ENCODE measurements at places on chromosomes 3 and 15.

GRCh38 chr15:81865850-81866537, 179.8 kb downstream of the MEX3B start:
- no peak for DNase-seq

- no peak for DNase-seq
Observed at GRCh38 chr15:35208353-35208752, 123.3 kb upstream of the NANOGP8 start.

- DNase-seq, result no peak
Observed at GRCh38 chr15:70513819-70514218, 249.5 kb downstream of the UACA start.

GRCh38 chr3:58464866-58465265, 27.0 kb upstream of the KCTD6 start:
- no peak for DNase-seq

GRCh38 chr3:78741066-78741645, 1026.6 kb downstream of the ROBO1 start:
- DNase-seq, result no peak

- no peak for DNase-seq
Observed at GRCh38 chr3:148757238-148758215, 59.8 kb downstream of the AGTR1 start.

- DNase-seq, result no peak
Observed at GRCh38 chr3:42588625-42589024, 2.0 kb upstream of the SS18L2 start.

DNA sequence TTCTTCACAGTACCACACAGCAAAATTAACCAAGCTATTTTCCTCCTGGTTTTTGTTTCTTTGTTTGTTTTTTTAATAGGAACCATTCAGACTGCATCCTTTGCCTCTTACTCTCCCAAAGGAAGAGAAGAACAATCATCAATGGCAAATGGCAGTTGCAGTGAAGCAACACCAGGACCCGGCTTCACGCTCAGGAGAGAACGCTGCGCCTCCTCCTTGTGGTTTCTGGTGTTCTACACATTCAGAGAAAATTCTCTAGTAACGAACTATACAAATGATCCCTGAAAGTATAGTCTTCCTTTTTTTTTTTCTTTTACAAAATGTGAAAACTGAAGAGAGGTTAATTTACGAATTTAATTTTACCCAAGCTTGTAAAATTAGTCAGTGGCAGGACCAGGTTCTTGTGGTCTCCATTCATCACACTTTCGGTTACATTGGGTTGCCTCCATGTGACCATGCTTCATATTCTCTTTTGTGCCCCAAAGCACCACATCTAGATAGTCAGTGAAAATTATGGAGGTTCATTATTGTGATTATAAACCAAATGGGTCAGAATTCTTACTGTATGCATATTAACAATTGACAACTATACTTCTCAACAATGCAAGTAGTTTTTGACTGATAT, 10.6 kb upstream of the MINDY2 start:
- DNase-seq, result no peak

- no peak for DNase-seq
Observed at GRCh38 chr3:8423307-8423706, 78.3 kb upstream of the LMCD1 start.

GRCh38 chr3:109050591-109051167, 67.3 kb downstream of the MORC1 start:
- no peak for DNase-seq

GRCh38 chr15:41669701-41670100, 9.5 kb downstream of the MGA start:
- no peak for DNase-seq

DNA sequence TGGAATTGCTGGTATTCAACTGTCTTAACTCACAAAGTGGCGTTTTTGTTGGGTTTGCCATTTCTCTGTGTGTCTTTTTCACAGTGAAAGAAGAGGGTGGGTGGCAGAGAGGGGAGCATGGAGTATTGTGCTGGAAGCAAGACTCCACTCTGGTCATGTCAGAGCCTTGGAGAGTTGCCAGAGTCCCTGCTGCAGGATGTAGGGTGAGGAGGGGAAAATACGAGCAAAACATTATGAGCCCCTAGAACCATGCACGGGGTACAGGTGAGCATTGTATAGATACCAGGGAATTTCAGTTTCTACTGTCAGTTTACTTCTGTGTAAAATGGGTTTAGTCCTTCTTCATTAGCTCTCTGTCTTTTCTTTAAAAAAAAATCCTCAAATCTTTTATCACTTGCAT, 249.9 kb downstream of the CACNA2D3 start:
- DNase-seq, result no peak

DNA sequence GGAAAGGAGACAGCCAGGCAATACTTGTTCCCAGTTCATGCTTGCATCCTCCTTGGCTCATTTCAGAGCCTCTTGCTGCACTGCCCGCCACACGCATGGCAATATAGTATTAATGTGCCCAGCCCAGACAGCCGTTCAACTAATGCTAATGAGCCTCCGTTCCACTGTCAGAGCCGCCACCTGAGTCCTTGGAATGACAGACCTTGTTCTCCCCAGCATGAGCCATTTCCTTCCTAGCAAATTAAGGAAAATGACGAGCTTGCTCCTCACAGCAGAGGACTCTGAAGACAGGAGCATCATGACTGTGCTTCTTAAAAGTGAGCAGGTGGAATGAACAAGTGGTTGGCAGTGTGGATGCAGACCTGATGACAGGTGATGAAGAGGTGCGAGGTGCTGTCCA, 10.8 kb upstream of the LRRC15 start:
- no peak for DNase-seq

DNA sequence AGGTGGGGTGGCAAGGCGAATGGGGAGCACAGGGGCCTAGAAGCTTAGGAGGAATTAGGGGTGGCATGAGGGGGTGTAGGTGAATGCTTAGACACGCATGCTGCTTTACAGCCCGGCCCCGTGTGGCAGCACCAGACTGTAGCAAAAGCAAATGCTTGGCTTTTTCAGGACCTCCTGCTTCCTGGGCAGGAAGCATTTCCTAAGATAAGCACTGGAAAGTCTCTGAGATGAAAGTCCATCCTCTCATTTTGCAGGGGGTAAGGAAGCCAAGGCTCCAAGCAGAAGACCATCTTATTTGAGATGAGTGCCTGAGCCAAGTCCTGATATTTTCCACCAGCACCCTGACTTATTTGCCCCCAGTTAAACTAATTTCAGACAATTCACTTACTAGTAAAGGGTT, 12.9 kb downstream of the SSUH2 start:
- DNase-seq, result no peak

- DNase-seq, result no peak
Observed at GRCh38 chr15:29048011-29048410, 162.2 kb downstream of the APBA2 start.

- no peak for DNase-seq
Observed at GRCh38 chr15:71780115-71780976, 30.0 kb upstream of the NR2E3 start.

- DNase-seq, result no peak
Observed at GRCh38 chr15:56988219-56988618, 69.8 kb downstream of the TCF12 start.

DNA sequence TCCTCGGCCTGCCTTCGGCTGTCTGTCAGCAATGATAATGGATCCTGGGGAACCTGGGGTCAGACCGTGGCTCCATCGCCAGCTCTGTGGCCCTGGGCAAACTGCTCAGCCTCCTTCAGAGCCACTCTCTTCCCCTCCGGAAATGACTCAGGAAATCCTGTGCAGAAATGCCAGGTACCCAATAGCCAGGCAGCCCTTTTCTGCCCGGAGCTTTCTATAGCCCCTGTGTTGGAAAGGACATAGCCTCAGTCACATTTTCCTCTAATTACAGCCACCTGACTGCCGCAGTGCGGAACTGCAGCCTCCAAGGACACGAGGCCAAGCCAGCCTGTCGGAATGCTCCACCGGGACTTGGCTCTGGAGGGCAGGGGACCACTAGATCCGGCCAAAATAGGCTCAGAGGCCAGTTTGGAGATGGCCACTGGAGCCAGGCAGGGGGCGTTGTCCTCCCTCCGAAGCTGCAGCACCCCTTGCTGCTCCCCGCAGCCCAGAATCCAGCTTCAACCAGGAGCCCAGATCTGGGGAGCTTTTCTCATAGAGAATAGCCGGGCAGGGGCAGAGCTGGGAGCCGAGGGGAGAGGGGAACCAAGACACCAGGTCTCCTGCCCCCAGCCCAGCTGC, 11.6 kb upstream of the ZXDC start:
- no peak for DNase-seq

- no peak for DNase-seq
Observed at GRCh38 chr3:27174530-27174929, 194.7 kb downstream of the NEK10 start.

DNA sequence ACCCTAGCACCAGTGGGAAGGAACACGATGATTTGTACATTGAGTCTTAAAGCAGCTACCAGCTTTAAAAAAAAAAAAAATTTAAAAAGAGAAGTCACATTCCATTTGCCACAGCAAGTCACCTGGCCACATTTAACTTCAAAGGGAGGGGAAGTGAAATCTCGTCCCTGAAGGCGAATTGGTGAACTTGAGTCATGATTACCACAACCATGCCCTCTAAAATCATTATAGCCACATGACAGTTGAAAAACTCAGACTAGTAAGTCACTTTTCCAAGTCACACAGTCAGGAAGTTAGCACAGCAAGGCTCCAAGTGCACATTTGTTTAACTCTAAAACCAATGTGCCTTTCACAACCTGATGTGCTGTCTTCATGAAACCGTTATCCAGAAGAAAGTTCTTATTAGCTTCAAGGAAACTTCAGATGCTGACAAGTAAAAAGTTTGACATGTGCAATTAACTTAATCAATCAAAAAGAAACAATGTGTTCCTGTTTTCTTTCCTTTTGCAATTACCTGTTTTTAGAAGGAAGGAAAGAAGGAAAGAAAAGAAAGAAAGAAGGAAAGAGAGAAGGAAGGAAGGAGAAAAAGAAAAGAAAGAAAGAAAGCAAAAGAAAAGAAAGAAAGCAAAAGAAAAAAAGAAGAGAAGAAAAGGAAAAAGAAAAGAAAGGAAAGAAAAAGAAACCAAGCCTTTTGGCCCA, 8.3 kb upstream of the THSD4 start:
- no peak for DNase-seq

DNA sequence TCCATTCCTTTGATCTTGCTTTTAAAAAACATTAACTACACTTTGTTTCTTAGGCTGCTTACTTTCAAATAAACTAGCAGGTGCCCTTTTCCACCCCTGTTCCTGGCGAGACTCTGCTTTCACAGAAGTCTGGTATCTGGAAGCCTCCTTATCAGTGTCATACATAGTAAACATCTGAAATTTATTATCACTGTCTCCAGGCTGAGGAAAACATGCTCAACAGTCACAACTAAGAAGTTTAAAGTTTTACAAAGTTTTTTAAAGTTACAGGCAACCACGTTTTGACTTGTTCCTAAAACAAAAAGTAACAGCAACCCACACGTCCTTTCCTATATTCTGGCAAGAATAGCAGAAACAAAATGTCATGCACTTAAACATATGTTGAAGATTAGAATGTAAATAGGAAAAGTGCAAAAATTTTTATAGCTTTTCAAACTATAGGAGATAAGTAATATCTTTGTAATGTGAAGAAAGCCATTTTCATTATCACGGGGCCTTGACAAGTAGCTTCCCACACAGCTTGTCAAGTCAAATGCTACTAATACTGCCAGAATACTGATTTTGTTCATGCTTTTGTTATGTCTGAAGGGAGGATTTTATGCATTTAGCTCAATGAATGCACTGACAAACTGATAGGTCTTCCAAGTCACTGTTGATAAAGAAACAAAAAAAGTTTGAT, 275.2 kb upstream of the KCNMB2 start:
- no peak for DNase-seq

GRCh38 chr3:78398401-78398800, 1358.5 kb downstream of the ROBO2 start:
- DNase-seq, result no peak

DNA sequence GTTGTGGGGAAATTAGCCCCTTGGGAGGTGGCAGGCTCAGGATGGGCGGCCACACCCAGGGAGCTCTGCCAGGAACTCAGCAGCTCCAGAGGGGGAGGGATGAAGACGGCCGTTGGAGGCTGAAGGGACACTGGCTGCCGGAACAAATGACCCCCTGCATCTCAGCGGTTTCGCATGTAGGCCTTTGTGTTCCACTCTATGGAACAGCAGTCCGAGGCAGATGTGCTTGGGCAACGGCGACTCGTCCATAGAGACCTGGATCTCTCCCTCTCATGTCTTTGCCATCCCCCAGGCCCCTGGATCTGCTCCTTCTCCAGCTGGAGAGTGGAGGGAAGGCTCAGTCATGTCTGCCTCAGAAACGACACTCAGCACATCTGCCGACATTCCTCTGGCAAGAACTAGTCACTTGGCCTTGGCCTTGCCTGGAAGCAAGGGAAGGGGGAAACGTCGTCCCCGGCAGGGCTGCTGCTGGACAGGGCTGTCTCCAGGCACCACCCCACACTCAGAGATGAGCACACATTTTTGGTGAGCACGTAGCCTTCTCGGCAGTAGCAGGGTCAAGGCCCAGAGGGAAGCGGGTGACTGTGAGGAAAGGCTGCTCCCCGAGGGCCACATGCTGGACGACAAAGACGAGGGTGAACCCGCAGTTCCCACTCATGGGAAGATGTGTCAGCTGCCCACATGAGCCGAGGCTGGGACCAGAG, 83.8 kb downstream of the ASB7 start:
- no peak for DNase-seq

DNA sequence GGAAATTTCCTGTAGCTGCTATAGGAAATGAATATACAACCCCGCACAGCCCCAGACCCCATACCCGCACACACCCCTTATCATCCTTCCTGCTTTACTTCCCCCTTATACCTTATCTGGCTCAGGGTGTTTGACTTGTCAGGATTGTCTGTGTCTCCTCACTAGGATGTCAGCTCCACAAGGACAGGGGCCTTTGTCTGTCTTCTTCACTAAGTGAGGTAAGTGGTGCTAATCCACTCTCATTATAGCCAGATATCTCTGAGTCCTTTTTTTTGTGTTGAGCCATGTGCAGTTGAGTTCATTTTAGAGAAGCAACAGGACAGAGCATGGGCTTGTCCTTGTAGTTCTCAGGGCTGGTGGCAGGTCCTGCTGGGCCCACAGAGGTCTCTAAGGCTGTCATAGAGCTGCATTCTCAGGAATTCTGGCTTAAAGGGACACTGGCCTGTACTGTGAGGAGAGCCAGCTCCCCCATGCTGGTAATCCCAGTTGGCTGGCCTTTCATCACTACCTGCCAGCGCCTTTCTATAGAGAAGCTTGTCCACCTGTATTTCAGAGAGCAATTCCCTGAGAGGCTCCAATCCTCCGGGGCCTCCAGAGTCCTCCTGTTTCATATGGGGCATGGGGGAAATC, 9.0 kb downstream of the KY start:
- no peak for DNase-seq

- DNase-seq, result no peak
Observed at GRCh38 chr3:172118019-172118418, 78.6 kb downstream of the FNDC3B start.

DNA sequence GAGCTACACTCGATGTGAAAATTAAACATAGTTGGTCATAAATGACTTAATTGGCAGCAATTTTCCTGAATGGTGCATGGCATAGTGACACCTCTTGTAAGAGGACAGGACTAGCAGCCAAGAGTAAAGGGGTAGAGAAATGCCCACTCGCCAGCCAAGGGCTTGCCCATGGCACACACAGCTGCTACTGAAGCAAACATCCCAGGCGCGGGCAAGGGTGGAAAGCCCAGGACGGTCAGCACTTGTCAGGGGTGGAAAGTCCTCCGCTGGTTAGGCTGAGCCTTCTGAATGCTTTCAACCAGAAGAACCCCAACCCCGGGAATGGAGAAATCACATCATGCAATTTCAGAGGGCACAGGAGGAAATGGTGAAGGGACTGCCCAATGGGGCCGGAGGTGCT, 31.6 kb downstream of the BDH1 start:
- DNase-seq, result no peak

GRCh38 chr3:74527566-74527965, 86.9 kb downstream of the CNTN3 start:
- DNase-seq, result no peak

GRCh38 chr3:135311699-135312098, 516.6 kb downstream of the EPHB1 start:
- DNase-seq, result no peak
